ENCODE measurements at places on chromosomes 2 and 18.

DNA sequence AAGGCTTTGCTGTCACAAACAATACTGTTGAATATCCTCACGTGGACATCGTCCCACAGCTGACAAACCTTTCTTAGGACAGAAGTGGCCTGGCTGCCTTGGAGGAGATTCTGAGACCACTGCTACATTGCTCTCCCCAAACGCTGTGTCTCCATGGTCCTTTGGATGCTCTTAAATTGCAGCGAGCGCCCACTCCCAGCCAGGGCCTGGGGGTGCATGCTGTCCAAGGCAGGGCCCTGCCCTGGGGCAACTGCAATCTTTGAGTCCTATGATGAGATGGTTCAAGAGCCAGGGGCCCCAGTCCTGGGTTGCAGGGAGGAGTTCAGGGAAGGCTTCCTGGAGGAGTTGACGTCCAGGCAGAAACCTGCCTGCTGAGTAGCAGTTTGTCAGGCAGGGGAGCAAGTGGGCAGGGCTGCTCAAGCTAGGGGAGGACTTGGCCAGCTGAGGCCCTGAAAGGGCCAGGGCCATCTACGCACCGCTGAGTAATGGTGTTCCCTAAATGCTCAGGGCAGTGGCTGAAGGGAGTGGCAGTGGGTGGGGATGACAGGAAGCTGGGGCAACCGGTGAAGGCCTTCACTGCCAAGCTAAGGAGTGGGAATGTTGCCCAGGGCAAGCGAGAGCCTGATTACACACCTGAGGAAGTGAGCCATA lies 10.8 kb upstream of the SDC1 start:
- DNase-seq, result no peak

DNA sequence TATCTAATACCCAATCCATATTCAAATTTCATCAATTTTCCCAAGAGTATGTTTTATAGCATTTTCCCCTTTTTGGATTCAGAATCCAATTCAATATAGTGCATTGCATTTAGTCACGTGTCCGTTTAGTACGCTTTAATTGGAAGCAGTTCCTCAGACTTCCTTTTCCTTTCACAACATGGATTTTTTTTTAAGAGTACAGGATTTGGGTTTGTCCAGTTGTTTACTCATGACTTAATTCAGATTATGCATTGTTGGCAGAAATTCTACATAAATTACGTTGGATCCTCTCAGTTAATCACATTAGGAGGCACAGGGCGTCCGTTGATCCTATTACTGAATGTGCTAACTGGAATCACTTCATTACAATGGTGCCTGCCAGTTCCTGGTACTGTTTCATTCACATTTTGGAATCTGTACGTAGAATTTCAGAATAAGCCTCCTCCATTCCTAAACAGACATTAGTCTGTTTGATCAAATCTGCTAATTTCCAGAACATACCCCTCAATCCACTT lies 70.0 kb upstream of the ATIC start:
- DNase-seq, result no peak

DNA sequence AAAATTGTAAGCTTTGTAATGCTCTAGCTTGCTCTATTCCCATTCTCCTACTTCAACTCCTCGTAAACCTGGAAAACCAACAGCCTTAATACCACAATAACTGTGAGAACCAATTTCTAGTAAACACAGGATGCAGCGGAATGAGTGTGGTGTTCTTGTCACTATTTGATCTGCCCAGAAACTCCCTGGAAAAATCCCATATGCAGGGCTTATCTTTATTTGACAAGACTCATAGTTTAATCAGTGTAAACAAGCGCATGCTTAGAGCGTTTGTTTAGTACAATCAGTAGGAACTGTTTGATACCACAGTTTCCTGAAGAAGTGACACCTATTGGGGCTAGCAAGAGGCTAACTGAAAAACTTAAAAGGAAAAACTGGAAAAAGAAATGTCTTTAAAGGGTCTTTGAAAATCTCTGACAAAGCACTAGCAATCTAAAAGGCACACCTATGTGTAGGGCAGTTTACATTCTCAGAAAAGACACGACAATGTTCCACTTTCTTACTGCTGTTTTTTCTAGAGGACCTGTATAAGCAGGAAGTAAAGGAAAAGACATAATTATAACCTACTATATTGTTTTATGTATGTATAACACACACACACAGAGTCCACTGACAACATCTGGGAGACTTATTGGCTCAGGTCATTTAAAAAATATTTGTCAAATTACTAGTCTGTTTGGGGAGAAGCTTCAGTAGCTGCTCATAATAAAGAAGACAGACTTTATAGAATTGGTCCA lies 241.4 kb upstream of the KLHL14 start:
- no peak for DNase-seq

- no peak for DNase-seq
Observed at GRCh38 chr18:32259553-32259952, 69.7 kb downstream of the MEP1B start.

DNA sequence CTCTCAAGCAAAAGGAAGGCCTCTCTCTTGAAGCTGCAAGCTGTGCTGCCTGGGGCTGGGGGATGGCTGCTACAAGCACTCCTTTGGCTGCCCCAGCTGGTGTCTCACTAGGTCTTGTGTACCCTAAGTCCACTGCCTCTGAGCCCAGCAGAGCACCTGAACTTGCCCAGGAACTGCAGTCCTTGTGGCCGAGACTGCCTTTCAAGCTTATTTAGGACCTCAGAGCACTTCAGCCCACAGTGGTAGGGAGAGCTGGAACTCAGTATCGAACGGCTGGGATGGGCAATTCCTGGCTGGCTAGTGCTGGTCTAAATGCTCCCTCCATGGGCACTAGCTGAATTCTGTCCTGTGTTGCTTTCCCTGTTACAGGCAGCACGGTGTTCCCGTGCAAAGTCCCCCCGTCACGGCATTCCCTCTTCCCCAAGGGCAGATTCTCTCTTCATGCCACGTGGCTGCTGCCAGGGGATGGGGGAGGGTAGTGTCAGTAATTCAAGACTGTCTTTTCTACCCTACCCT lies 25.9 kb downstream of the STPG4 start:
- DNase-seq, result no peak

- DNase-seq, result no peak
Observed at GRCh38 chr2:224799691-224800090, 83.5 kb upstream of the CCDC195 start.

DNA sequence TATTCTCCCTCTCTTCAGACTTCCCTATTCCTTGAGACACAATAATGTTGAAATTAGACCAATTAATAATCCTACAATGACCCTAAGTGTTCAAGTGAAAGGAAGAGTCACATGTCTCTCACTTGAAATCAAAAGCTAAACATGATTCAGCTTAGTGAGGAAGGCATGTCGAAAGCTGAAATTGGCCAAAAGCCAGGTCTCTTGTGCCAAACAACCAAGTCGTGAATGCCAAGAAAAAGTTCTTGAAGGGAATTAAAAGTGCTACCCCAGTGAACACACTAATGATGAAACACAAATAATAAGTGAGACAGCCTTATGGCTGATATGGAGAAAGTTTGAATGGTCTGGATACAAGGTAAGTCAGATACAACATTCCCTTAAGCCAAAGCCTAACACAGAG lies 115.4 kb downstream of the PXDN start:
- DNase-seq, result no peak
